Choroid plexus epithelial cell (primary cell): ENCODE measurements at places on chromosomes 5 and 9.

DNA sequence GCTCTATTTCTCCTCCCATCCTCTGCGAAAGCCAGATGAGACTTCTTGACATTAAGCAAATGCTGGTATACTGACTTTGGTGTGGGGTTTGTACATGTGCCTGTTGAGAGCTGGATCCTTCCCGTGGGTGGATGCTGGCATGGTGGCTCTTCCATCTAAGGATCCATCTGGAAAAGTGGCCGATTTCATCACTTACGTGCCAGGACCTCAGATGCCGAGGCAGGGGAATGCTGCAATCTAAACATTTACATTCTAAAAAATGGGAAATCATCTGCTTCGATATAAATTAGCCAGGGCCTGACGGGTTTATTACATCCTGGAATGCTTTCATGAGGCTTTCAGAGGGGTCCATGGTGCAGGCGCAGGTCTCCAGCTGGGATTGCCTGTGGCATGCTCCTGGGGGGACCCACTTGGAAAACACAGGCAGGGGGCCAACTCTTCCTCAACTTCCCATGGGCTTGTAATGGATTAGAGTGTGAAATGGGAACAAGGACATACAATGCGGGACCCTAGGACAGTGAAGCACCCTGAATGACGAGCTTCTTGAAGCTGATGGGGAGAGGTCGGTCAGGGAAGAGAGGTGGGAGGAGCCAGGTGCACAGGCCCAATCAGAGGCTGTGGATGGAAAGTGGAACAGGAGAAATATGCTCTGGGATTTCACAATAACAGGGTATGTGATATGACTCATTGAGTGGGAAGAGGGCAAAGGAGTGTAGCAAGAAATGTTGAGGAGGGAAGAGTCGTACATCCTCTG, 105.5 kb upstream of the PITX1 start:
- DNase-seq, result peak; percentile 90

- DNase-seq, result no peak
Measured at GRCh38 chr9:86347991-86348390, 6.2 kb downstream of the TUT7 start.

- DNase-seq, result no peak
Measured at GRCh38 chr9:12439267-12439666, 253.9 kb upstream of the TYRP1 start.

DNA sequence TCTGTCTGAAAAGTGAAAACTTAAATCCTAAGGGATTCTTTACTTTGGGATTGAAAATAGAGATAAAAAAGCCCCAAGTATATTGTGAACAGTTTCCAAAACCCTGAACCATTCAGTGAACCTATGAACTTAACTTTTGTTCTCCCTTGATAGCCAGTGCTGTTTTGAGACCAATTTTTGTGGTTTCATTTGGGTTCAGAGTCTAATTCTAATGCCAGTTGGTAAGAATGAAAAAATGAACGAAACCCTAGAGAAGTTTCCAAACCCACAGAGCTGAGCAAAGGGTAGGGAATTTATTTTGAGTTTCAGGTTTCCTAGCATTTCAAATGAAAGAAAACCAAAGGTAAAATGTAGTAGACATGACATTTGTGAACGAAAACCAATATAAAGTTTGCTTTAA, 1366.8 kb downstream of the EFNA5 start:
- no peak for DNase-seq

- DNase-seq, result no peak
Measured at GRCh38 chr5:6886866-6887265, 173.6 kb downstream of the TENT4A start.

DNA sequence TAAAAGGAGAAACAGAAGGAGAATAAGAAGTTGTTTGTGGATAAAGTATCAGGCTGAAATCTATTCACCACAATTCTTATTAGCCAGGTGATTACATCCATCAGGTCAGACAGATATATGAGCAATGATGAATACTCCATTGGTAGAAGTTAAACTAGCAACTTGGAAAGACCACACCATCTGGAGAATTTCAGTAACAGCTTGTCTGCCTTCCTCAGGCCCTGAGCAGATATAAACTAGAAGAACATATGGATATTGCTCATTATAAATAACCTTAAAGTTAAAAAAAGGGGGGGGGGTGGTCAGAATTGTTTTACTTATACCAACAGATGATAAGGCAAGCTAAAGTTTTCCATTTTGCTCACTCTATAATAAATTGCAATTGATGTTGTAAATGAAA, 10.4 kb downstream of the DAB2 start:
- no peak for DNase-seq

GRCh38 chr9:17600962-17601593, 22.2 kb downstream of the SH3GL2 start:
- peak; percentile 33 for DNase-seq

DNA sequence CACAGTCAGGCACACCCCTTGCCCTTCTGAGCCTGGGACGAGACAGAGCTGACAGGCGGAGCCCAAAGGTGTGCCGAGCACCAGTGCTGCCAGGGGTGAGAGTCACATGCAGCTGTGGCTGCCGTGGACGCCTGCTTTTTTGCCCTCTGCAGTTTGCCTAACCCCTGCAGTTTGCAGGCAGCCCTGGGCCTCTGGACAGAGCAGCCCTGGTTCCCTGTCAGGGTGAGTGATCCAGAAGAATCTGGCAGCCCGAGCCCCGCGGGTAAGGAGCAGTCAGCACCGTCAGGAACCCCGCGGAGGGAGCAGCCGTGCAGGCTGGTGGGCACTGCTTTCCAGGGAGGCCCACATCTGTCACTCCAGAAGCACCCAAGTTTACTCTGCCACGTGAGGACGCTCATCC, 30.3 kb downstream of the CEP72 start:
- no peak for DNase-seq

- peak; percentile 72 for DNase-seq
Measured at GRCh38 chr5:56852228-56853000, 37.1 kb downstream of the MAP3K1 start.

DNA sequence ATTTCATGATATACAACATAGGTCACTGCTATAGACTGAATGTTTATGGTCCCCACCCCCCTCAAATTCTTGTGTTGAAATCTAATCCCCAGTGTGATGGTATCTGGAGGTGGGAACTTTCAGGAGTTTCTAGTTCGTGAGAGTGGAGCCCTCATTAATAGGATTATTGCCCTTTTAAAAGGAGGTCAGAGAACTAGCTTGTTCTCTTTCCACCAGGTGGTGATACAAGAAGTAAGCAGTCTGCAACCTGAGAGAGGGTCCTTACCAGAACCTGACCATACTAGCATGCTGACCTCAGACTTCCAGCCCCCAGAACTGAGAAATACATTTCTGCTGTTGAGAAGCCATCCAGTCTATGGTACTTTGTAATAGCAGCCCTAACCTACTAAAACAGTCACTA, 33.3 kb downstream of the TMEM161B start:
- no peak for DNase-seq

GRCh38 chr9:125969462-125969861, 222.3 kb downstream of the PBX3 start:
- no peak for DNase-seq

DNA sequence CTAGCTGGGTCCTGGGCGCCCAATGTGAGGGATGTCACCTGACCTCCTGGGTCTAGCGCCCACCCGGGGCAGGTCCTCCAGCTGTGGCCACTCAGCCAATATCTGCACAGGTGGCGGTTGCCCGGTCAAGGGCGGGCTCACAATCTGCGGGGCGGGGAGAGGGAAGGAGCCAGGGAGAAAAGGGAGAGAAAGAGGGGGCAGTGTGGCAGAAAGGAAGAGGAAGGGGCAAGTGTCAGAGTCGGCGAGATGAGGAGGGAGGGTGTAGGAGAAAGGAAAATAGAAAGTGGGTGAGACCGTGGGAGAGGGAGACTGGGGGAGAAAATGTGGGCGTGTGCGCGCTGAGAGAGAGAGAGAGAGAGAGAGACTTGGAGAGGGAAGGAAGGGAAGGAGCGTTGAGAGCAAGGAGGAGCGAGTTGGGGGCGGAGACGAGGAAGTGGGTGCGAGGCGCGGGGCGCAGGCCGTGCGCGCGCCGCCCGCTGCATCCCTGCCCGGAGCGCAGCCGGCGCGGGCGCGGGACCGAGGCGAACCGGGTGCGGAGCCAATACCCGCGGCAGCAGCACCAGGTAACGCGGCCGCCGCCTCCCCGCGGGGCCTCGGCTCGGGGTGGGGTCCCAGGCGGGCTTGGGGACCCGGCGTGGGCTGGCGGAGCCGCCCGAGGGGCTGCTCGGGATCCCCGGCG, at the start of gene HRH2:
Gene HRH2, plus strand, starts transcription at position 479 of the 679 bp plus-strand sequence. CDS start 25,163 bp downstream, outside the sequence.
- DNase-seq, result peak; percentile 4

DNA sequence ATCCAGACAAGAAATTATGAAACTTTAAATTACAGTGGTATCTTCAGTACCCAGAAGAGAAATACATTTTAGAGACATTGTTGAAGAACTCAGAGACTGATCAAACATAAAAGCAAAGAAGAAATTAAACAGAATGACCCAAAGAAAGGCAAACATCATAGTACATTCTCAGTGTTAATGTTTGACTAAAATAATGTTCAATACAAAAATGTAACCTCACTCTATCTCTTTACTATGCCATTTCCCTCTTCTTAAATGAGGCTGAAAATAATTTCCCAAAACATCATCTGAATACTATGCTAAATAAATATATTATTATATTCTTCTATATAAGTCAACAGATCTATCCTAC, 22.8 kb downstream of the TMEM161B start:
- no peak for DNase-seq

DNA sequence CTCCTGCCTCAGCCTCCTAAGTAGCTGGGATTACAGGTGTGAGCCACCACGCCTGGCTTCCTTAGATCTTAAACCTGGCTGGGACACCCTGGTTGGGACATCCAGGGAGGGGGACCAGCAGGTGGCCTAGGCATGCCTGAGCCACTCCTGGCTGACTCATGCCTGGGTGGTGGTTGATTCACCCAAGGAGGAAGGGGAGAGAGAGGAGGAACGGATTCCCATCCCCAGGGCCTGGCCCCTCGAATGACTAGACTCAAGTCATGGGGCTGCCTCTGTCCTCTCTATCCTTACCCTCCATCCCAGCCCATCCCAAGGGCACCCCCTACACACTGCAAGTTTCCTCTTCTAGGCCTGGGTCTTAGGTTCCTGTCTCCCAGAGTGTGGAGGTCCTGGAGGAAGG, 12.7 kb downstream of the EEIG1 start:
- peak; percentile 37 for DNase-seq

- no peak for DNase-seq
Measured at GRCh38 chr9:96378187-96378586, 5.3 kb downstream of the SLC35D2 start.

- DNase-seq, result peak; percentile 51
Measured at GRCh38 chr5:30846171-30846570, 347.3 kb upstream of the CDH6 start.

DNA sequence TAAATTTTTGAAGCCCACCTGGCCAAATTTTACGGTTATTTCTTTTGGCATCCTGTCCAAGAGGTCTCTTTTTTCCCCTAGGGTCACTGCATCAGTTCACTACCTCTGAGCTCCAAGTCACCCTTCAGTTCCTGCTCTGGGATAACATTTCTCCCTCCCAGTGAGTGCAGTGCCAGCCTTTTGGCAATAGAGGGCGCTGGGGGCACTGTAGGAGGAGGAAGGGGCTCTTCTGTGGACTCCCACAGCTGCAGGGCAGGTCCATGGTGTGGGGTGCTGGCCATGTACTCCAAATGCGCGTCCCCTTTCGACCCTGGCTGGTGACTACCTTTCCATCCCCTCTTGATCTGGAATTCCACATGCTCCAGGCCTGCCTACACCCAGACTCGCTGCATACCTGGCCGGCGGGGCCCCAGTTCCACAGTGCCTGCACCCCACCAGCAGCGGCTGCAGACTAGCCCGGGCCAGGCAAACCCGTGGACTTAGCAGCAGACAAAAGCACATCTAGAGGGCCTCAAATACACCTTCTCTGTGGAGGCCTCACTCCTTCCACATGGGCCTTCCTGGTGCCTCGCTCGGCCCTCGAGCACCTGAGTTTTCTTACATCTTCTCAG, 20.3 kb upstream of the NINJ1 start:
- peak; percentile 40 for DNase-seq

GRCh38 chr9:95515272-95516113, 1.3 kb downstream of the PTCH1 start:
- DNase-seq, result no peak

DNA sequence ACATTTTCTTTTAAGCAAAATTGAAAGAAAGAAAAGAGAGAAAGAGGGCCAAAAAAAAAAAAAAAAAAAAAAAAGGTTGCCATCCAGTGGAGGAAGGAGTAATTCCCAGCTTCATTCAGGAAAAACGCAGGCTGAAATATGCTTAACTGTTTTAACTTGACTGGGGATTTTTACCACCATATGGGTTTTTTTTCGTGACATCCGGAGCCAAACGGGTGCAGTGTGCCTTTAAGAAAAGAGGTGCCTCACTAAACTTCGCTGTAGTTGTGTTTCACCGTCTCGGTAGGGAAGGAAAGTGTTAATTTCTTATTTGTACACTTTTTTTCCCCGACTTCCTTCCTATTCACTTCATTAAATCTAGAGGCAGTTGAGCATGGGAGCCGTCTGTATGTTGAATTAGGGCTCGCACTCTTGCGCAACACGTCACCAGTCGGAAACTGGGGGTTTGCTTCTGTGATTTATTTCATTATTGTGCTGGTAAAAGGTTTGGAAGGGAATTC, 143.0 kb downstream of the SMARCA2 start:
- peak; percentile 84 for DNase-seq

DNA sequence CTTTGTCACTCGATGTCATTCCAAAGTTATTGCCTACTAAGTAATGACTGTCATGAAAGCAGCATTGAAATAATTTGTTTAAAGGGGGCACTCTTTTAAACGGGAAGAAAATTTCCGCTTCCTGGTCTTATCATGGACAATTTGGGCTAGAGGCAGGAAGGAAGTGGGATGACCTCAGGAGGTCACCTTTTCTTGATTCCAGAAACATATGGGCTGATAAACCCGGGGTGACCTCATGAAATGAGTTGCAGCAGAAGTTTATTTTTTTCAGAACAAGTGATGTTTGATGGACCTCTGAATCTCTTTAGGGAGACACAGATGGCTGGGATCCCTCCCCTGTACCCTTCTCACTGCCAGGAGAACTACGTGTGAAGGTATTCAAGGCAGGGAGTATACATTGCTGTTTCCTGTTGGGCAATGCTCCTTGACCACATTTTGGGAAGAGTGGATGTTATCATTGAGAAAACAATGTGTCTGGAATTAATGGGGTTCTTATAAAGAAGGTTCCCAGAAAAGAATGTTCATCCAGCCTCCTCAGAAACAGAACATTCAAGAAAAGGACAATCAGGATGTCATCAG, 11.3 kb downstream of the TLR4 start:
- DNase-seq, result peak; percentile 55

- DNase-seq, result no peak
Measured at GRCh38 chr9:109150925-109151545, 16.0 kb downstream of the FRRS1L start.

- no peak for DNase-seq
Measured at GRCh38 chr9:114633438-114634089, 22.5 kb downstream of the TMEM268 start.

DNA sequence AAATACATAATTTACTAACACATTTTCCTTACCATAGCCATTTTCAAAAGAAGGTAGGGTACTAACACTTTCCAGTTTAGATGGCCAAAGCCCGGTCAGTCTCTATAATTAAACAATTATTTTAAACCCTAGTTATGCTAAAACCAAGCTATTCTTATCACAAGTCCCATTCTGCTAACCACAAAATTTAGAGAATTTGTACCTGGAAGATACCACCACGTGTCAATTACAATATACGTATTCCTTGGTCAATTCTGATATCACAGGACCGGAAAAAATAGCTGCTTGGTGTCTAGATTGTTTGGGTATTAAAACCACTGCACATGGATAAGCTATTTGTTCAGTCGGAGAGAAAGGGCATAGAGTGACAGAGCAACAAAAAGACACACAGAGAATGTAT, 18.9 kb upstream of the SKP1 start:
- DNase-seq, result no peak

GRCh38 chr5:107781451-107781850, 110.7 kb upstream of the EFNA5 start:
- peak; percentile 61 for DNase-seq
